ENCODE measurements at places on chromosomes 6 and 20.

DNA sequence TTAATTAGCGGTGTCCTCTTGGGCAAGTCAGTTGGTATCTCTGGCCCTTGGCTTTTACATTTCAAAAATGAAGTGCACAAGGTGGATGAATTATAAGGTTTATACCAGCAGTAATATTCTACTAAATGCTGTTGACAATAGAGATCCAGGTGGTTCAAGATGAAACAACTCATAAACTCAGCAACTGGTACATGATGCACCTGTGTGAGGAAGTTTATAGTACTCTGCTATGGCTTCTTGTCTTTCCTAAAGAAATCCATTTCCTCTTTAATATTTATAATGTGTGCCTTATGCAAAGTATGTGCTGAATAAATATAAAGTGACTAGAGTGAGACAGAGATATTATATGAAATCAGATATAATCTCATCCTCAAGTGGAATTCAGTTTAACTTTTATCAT lies 48.5 kb downstream of the ADGRG6 start:
- DNase-seq = no peak

- no peak for DNase-seq
Observed at GRCh38 chr20:25321991-25322390, 68.6 kb downstream of the ABHD12 start.

DNA sequence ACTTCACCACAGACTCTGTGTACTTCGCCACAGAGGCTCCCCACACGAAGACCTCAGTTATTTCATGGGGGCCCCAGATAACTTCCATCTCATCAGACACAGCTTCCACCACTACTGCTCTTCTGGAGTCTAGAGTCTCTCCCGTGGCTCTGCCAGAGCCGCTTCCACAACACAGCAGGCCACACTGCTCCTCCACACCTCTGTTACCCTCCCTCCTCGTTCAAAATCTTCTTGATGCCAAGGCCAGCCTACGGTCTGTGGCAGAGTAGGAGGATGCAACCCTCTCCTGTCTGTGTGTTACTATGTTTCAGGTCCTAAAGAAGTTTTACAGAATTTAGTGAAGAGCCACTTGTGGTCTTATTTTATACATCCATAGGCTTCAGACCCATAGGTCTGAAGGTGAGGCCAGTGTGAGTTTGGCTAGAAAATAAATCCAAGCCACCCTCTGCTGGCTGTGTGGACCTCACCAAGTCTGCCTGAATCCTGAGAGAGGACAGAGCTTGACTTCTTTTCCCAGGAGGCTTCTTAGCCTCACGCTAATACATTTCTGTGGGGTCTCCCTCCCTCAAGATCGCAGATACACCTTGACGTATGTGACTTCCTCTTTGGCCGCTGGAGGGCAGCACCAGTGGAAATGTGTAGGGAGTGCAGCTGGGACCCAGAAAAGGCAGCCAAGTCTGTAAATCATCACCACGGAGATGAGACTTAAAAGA lies 197.7 kb downstream of the FAXC start:
- DNase-seq = no peak

- DNase-seq = no peak
Observed at GRCh38 chr6:795046-795685, 102.2 kb upstream of the EXOC2 start.

- DNase-seq = peak; percentile 52
Observed at GRCh38 chr6:150267686-150268561, 100.9 kb upstream of the IYD start.

GRCh38 chr6:167907837-167908681 lies 81.3 kb downstream of the AFDN start:
- peak; percentile 19 for DNase-seq

- peak; percentile 57 for DNase-seq
Observed at GRCh38 chr6:134253681-134254080, 64.2 kb downstream of the SGK1 start.

DNA sequence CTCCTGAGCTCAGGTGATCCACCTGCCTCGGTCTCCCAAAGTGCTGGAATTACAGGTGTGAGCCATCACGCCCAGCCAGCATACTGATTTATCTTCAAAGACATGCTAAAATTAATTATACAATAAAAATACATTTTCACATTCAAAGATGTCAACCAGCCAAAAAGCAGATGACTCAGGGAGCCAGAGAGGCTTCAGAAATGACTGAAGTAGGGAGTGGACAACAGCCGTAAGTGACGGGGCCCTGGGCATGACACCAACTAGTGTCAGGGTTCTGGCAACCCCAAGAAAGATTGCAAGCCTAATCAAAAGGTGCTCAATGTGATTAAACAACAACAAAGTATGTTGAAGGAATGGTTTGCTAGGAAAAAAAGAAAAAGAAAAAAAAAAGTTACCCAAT lies 28.4 kb downstream of the GPLD1 start:
- DNase-seq = no peak
